ENCODE measurements at places on chromosomes 3 and 15. TPM values are rescaled to one million over a fixed set of nuclear protein-coding genes. Genes with fewer than 3 reads are reported as not detected.
A peak's percentile ranks its signal among the peaks of the same experiment; 100 is the strongest.

- no peak for DNase-seq
Observed at GRCh38 chr15:58520464-58520863, 88.7 kb downstream of the LIPC start.

The PLSCR2 gene
- not detected for total RNA-seq

DNA sequence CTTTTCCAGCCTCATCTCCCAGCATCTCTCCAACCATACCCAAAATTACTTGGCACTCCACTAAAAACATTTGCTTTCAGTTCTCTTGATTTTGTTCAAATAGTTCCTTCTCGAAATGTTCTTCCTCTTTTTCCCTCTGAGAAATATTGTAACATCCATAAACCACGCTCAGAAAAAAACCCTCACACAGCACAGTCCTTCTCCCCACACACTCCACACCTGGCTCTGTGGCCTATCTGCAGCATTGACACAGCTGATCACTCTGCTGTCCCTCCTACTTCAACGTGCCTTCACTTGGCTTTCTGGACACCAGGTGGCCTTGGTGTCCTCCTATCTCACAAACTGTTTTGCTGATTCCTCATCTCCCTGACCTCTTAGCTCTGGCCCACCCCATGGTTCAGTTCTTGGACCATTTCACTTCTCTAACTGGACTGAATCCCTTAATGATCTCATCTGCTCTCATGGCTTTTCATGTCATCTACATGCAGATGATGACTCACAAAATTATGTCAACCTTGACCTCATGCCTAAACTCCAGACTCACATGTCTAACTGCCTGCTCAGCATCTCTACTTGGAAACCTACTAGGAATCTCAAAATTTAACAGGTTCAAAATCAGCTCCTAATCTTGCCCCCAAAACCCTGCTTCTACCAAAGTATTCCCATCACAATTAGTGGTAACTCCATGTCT lies 93.3 kb downstream of the TRIM42 start:
- DNase-seq: no peak

The EIF4G1 gene
- total RNA-seq: 224 TPM

GRCh38 chr3:15783361-15783969 lies 14.3 kb downstream of the ANKRD28 start:
- DNase-seq: no peak

GRCh38 chr3:187807086-187807862 lies 62.0 kb upstream of the BCL6 start:
- no peak for DNase-seq

- DNase-seq: no peak
Observed at GRCh38 chr15:41890050-41890690, 3.7 kb downstream of the SPTBN5 start.

The TGM5 gene
- not detected for total RNA-seq

DNA sequence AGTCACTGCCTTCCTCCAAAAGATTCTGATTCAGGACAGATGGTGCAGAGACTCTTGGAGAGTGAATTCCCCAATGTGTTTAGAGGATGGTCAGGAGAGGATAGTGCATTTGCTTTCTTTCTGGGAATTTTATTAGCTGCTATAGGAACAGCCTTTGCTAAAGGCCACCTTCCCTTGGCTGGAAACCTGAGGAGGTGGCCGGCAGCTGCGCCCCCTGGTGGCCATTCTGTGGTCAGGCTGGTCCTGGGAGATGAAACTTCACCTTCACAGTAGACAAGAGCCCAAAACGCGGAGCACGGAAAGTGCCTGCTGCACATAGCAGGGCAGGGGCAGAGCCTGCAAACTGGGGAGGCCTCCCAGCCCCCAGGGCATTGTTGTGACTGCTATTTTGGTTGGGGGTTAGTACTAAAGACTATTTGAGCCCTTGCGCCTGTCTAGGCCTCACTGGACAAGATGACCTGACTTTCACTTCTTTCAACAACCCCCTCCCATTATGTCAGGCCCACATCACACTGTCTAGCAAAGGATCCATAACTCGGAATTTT lies 34.3 kb downstream of the SEC22C start:
- DNase-seq: peak; percentile 67

DNA sequence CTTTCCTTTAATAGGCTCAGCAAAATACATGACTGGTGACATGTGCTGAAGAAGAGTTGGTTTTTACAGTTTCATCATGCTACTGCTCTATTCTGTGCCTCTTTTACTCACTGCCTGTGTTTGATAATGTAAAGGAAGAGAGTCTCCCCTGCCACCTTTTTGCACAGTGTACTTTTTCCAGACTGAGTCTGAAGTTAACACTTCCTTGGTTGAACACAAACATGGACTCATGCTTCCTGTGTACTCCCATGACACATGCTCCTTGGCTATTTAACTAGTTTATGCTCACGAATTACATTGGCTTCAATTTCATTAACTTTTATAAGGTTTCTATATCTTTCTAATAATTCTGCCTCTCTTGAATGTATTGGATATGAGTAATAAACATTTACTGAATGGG lies 396.1 kb downstream of the VGLL3 start:
- DNase-seq: no peak

GRCh38 chr15:31870328-31871165 lies 159.8 kb upstream of the CHRNA7 start:
- DNase-seq: peak; percentile 88

DNA sequence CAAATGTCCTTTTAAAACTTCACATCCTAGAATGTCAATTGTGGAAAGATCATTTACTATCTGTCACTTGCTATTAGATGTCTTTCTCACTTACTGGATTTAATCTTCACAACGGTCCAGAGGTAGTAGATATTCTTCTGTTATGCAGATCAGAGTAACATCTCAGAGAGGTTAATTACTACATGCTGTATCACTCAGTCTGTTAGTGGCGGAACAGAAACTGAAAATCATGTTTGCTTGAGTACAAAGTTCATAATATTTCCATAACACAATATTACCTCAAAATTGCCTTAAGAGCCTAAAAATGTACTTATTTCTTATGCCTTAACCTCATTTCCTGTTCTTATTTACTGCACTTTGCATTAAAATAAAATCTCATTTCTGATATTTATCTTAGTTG lies 28.6 kb upstream of the GPR149 start:
- no peak for DNase-seq

The TTBK2 gene
- total RNA-seq: 23.3 TPM

DNA sequence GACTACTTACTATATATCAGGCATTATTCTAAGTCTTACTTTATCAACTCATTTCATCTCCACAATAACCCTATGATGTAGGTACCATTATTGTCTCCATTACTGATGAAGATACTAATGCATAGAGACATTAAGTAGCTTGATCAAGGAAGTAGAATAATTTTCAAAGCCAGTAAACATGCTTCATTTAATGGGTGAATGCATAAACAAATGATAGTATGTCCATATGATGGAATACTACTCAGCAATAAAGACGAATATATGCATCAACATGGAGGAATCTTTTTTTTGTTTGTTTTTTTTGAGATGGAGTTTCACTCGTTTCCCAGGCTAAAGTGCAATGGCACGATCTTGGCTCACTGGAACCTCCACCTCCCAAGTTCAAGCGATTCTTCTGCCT lies 184.9 kb downstream of the FMN1 start:
- no peak for DNase-seq

The GOLGA8T gene
- 0.47 TPM for total RNA-seq

DNA sequence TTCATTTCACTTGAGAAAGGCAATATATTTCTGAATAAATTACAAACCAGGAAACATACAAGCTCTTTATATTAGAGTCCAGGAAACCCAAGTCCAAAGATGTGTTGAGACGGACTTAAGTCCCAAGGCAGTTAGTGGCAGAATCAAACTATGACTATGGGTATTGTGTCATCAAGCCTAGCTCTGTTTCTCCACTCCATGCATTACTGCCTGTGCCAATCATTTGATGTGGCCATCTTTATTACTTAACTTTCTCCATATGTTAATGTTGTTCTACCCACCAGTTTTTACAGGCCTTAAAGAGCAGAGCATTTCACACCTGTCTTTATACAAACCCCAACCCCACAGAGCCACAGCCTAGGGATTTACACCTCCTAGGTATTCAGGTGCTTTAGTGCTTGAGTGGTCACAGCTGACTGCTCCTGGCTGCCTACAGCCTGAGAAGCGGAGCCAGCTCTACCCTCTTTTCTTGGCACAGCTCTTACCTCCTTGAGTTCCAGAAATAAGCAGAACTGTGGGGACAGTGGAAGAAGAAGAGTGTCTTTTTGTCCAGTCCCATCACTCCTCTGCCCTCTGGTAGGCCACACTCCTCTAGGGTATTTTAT lies 92.1 kb downstream of the DTWD1 start:
- DNase-seq: no peak

GRCh38 chr15:78879517-78880241 lies 7.0 kb downstream of the MORF4L1 start:
- DNase-seq: no peak

Data from left ventricle myocardium inferior (tissue), 1 donor.